ENCODE measurements at places on chromosomes 5 and 9. TPM values are rescaled to one million over a fixed set of nuclear protein-coding genes. Genes with fewer than 3 reads are reported as not detected.

GRCh38 chr5:56802205-56802604 is 13.1 kb upstream of the MAP3K1 start:
- no peak for DNase-seq

The PCDHB13 gene
- not detected for total RNA-seq

The PPIC gene
- total RNA-seq = 17.9 TPM

DNA sequence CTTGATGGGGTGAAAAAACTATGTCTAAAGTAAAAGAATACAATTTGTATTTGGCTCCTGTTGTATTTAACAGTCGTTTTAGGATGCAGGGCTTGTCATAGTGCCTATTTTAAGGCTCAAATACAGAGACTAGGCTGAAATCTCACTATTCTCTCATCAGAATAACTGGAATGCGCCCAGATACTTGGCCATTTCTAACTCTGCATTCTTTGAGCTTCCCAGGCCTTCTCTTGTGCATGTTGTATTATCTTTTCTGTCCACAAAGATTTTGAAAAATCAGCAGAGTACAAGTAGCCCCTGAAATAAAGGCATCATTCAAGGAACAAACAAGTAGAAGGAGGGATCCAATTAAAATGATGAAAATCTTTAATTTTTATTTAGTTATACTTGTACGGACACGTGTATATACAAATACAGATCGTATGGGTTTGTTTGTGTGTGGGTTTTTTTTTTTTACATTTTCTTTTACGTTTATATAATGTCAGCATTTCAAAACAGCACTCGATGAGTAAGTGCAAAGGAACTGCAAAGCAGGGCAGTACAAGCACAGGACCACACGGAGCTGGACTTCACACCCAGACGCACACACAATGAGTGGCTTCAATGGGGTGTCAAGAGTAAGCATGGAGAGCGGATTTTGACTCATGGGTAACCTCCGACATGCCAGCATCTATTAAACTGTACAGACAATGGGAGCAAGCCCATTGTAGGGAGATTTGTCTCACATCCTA is 294.0 kb downstream of the EFNA5 start:
- DNase-seq = no peak

The GDF9 gene
- total RNA-seq = 0.21 TPM

- DNase-seq = peak; percentile 78
Observed at GRCh38 chr5:138910546-138911185, 35.5 kb upstream of the LRRTM2 start.

DNA sequence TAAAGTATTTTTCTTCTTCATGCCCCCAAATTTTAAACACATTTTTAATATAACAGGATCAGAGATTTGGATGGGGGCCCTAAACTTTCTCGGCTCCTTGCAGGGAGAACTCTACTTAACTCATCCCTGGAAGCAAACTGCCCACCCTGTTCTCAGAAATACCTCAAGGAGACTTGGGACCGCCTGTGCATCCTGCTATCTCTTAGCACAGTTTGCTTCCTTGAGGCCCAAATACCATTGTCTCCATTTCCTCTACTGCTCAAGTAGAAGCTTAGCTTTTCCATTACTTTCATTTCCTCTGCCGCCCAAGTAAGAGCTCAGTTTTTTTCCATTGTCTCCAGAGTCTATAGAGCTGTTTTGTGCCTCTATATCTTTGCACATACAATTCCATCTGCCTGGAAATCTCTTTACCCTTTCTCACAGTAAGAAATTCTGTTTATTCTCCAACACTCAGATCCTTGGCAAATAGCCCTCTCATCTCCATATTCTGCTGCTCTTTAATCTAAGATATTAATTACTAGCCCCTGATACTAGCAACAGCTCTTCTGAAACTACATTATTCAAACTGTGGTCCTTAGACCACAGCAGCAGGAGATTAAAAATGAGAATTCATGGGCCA is 137.8 kb downstream of the CEMIP2 start:
- DNase-seq = no peak
